Chondrocyte (in vitro differentiated cells): ENCODE measurements at places on chromosomes 3 and 15. TPM values are rescaled to one million over a fixed set of nuclear protein-coding genes. Genes with fewer than 3 reads are reported as not detected.
A peak's percentile ranks its signal among the peaks of the same experiment; 100 is the strongest.

- no peak overlapping the region for H3K27ac ChIP-seq
- H3K36me3 ChIP-seq: peaks cover 2% of the 10 kb centered on the region
- no peak for DNase-seq
- no peak overlapping the region for H3K4me3 ChIP-seq
These were observed 276.6 kb downstream of the RPLP1 start for GRCh38 chr15:69729167-69729748.

- H3K4me1 ChIP-seq: no peaks in the 10 kb centered on the region
- no peak overlapping the region for H3K27ac ChIP-seq
- no peaks in the 10 kb centered on the region for H3K27me3 ChIP-seq
- DNase-seq: no peak
These were observed 488.8 kb upstream of the DPPA4 start for GRCh38 chr3:109825971-109826810.

DNA sequence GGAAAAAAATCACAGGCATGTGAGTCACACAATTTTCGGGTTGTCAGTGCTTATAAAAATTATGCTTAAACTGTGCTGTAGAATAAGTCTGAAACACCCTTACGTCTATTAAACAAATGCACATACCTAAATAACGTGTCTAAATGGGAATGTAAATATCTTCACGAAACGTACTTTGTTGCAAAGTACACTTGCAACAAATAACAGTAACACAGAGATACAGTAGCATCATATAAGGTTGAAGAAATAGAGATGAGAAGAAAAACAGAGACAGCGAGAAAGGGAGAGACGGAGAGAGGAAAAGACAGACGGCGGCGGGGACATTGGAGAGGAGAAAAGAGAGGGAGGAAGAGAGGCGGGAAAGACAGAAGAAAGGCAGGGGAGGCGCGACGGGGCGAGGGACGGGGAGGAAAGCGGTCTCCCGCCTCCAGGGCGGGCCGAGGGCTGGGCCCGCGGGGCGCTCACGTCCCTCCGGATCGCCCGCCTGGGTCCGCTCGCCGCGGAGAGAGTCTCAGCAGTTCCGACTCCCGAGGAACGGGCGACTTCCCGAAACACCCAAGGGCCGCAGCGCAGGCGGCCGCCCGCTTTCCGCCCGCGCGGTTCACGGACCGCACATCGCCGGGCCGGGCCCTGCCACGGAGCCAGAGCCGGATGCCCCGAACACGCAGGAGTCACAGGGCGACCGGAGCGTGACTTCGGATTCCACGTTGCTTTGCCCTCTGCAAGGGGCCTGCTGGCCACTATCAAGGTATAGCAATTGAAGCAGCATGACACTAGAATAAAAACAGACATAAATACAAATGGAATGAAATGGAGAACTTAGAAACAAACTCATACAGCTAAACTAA lies 153.4 kb downstream of the LMLN start:
- H3K4me1 ChIP-seq: peaks cover 5% of the 10 kb centered on the region
- H3K27ac ChIP-seq: no peak overlapping the region
- H3K36me3 ChIP-seq: peaks cover 6% of the 10 kb centered on the region
- H3K27me3 ChIP-seq: peaks cover 68% of the 10 kb centered on the region
- peak overlapping the region; percentile 58 for H3K4me3 ChIP-seq
- no peak for DNase-seq

Gene CRELD1
- total RNA-seq: 26.5 to 29.9 TPM (median 28.2 TPM) in 3 replicates

DNA sequence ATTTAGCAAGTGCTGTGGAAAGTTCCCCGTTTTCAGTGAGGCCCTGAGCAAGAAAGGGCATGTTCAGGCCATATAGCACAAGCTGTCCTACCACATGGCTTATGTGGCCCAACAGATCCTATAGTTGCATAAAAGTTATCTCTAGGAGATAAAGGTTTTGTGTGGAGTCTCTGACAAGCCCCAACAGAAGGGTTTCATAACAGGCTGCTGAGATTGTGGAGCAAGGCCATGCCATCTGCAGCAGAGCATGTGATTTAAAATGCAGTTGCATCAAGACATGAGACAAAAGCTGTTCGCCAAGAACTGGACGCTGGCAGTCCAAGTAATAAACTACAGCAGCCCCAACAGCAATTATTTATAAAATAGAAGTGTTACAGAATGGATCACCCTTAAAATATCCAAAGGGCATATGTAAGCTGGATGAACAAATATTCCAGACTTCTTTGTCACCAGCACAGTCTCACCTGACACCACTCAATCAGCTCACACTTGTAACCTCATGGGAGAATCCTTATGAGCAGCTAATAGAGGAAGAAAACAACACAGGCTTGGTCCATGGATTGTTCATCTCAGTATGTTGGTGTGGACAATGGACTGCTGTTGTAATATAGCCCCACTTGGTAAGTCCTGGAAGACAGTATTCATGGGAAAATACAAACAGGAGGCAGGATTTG lies 14.4 kb upstream of the CLDN1 start:
- H3K4me1 ChIP-seq: peaks cover 11% of the 10 kb centered on the region
- H3K4me3 ChIP-seq: no peak overlapping the region
- H3K36me3 ChIP-seq: peaks cover 3% of the 10 kb centered on the region
- DNase-seq: no peak
- H3K27ac ChIP-seq: no peak overlapping the region

Gene CLDN18
- total RNA-seq: not detected in 3 replicates

DNA sequence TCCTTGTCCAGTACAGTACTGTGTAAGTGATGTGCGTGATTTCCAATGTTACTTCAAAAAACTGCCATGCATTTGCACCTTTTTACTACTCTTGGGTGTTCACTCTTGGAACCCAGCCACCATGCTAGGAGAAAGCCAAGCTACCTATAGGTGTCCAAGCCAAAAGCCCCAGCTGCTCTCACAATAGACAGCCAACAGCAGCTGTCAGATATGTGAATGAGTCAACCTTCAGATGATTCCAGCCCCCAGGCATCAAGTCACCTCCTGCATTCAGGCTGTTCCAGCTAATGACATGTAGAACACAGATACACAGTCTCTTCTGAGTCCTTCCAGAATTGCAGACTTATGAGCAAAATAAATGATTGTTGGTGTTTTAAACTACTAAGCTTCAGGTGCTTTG lies 417.7 kb upstream of the TGFBR2 start:
- no peaks in the 10 kb centered on the region for H3K4me1 ChIP-seq
- H3K27ac ChIP-seq: no peak overlapping the region
- no peak overlapping the region for H3K4me3 ChIP-seq

Gene CSPG4
- 302 to 607 TPM (median 595 TPM) in 3 replicates for total RNA-seq

DNA sequence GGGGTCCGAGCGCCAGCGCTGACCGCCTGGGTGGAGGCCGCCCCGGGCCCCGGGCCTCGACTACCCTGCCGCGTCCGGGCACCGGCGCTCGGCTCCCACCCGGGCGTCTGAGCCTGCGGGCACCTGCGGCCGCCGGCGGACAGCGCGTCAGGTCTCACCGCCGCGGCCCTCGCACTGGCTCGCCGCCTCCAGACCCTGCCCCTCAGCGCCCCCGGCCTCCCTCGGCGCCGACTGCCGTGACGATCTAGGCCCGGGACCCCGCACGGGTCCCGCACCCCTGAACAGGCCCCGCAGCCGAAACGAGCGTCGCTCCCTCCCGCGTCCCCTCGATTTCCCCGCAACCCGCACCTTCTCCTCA lies 297 bp downstream of the PRC1 start:
- H3K27me3 ChIP-seq: no peaks in the 10 kb centered on the region
- H3K4me3 ChIP-seq: peak overlapping the region; percentile 99
- H3K36me3 ChIP-seq: peaks cover 13% of the 10 kb centered on the region
- peak overlapping the region; percentile 98 for H3K27ac ChIP-seq
- peaks cover 28% of the 10 kb centered on the region for H3K4me1 ChIP-seq
- DNase-seq: no peak
